ENCODE measurements at places on chromosomes 11 and 22. TPM values are rescaled to one million over a fixed set of nuclear protein-coding genes. Genes with fewer than 3 reads are reported as not detected.

Gene RAC2
- 42.4 TPM for total RNA-seq

Gene TSGA10IP
- not detected for total RNA-seq

Gene MYOD1
- total RNA-seq: not detected

Gene ROBO4
- total RNA-seq: 10.6 TPM

DNA sequence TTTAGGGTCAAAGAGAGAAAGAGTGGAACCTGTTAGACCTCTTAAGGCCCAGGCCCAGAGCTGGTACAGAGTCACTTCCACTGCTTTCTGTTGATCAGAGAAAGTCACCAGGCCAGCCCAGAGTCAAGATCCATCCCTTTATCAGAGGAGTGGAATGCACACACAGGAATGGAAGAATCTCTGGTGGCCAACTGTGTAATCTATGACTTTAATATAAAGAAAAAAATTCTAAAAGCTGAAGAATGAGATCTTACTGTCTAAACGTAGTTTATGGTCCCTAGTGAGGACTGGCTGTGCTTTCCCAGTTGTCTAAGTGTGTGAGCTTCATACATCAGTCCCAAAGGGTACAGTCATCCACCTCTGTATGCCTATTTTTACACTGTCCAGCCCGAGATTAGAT is 51.0 kb downstream of the PPFIBP2 start:
- no peaks in the 10 kb centered on the region for H3K4me1 ChIP-seq
- DNase-seq: no peak
- no peak overlapping the region for H3K4me3 ChIP-seq
- no peaks in the 10 kb centered on the region for H3K27me3 ChIP-seq
- no peaks in the 10 kb centered on the region for H3K36me3 ChIP-seq

DNA sequence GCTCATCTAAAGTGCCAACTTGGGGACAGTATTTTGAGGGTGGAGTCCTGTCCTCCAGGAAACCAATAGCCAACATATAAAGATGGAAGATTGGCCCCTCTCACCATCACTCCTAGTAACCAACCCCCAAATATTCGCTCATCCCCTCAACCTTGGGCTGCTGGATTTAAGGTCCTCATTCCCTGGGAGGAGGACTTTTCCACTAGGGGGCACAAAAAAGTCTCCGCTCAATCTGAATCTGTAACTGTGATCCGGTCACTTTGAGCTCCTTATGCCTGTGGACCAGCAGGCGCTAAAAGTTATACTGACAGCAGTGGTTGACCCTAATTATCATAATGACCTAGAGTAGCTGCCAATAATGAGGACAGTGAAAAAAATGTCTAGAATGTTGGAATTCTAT is 20.5 kb upstream of the CLPB start:
- H3K36me3 ChIP-seq: no peaks in the 10 kb centered on the region
- H3K27ac ChIP-seq: no peak overlapping the region
- no peak for DNase-seq
- H3K4me1 ChIP-seq: no peaks in the 10 kb centered on the region
- H3K27me3 ChIP-seq: peaks cover 25% of the 10 kb centered on the region

DNA sequence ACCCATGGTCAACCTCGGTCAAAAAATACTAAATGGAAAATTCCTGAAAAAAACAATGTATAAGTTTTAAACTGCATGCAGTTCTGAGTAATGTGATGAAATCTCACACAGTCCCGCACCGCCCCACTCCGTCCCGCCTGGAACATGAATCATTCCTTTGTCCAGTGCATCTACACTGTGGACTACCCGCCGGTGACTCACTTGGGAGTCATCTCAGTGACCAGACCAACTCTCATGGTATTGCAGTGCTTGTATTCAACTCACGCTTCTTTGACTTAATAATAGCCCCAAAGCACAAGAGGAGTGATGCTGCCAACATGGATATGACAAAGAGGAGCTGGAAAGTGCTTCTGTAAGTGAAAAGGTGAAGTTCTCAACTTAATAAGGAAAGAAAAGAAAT is 48.8 kb downstream of the ARHGAP32 start:
- no peaks in the 10 kb centered on the region for H3K27me3 ChIP-seq
- H3K4me1 ChIP-seq: peaks cover 32% of the 10 kb centered on the region
- H3K36me3 ChIP-seq: peaks cover 9% of the 10 kb centered on the region
- peak overlapping the region; percentile 70 for H3K4me3 ChIP-seq
- peak; percentile 100 for DNase-seq

DNA sequence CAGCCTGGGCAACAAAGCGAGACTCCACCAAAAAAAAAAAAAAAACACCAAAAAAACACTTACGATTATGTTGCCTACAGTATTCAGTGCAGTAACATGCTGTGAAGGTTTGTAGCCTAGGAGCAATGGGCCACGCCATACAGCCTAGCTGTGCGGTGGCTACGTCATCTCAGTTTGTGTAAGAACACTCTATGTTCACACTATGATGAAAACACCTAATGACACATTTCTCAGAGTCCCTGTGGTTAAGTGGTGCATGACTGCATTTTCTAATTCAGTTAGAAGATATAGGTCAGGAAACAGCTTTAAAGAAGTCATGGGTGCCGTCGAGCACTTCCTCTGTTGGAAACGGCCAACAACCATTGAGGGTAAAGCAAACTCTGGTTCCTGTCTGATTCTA is 75.7 kb upstream of the ANO1 start:
- H3K27me3 ChIP-seq: peaks cover 16% of the 10 kb centered on the region
- H3K27ac ChIP-seq: no peak overlapping the region
- DNase-seq: peak; percentile 6
- no peak overlapping the region for H3K4me3 ChIP-seq

- no peaks in the 10 kb centered on the region for H3K36me3 ChIP-seq
- no peak overlapping the region for H3K4me3 ChIP-seq
- no peak overlapping the region for H3K27ac ChIP-seq
- no peak for DNase-seq
Observed at GRCh38 chr22:37133304-37134018, 16.3 kb downstream of the IL2RB start.

DNA sequence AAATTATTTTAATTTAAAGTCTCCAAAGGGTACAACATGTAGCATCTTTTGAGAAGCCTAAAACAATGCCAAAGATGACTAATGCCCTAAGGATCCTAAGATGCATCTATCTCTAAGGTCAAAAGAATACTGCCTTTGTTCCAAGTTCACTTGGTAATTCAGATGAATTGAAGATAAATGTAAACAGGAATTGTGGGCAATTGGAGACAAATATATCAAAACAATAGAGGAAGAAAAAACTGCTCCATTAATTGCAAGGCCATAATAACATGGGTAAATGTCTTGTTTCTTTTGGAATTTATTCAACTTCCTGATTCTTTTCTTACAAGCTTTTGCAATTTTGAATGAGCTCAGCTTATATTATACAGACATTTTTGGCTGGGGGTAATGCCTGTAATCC is 338.6 kb downstream of the TTC28 start:
- no peak overlapping the region for H3K4me3 ChIP-seq
- no peak overlapping the region for H3K27ac ChIP-seq

DNA sequence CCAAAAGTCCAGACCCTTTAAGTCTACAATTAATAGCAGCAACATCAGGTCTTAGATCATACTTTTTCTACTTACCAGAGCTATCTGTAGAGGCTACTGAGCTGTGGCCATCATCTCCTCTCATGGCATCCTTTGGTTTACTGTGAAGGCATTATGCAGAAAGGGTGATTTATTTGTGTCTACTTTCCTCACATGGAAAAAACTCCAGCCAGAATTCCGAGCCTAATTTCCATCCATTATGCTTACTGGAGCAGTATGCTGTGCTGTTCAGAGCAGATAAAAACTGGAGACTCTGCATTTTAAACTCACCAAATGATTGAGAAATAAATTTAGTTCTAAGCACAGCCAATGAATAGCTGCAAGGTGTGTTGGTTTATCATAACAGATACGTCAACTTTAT is 581.8 kb downstream of the ETS1 start:
- no peaks in the 10 kb centered on the region for H3K36me3 ChIP-seq
- no peaks in the 10 kb centered on the region for H3K27me3 ChIP-seq
- H3K27ac ChIP-seq: no peak overlapping the region

All from MCF 10A (cell line).